ENCODE measurements at places on chromosomes 3 and 15. TPM values are rescaled to one million over a fixed set of nuclear protein-coding genes. Genes with fewer than 3 reads are reported as not detected.

DNA sequence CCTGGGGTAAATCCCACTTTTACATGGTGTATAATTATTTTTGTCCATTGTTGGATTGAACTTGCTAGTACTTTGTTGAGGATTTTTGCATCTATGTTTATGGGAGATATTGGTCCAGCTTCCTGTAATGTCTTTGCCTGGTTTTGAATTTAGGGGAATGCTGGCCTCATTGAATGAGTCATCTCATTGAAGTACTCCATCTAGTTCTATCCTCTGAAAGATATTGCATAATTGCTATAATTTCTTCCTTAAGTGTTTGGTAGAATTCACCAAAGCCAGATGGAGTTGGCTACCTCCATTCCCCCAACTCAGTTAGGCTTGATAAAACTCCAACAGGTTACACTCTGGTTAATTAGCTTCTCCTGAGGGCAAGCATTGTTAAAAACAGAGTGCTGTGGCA lies 237.4 kb upstream of the TGFBR2 start:
- DNase-seq: no peak

- no peak for DNase-seq
These were observed 81.4 kb downstream of the SHQ1 start for GRCh38 chr3:72766866-72767265.

- no peak for DNase-seq
These were observed 165.4 kb downstream of the CTNNB1 start for GRCh38 chr3:41364736-41365135.

DNA sequence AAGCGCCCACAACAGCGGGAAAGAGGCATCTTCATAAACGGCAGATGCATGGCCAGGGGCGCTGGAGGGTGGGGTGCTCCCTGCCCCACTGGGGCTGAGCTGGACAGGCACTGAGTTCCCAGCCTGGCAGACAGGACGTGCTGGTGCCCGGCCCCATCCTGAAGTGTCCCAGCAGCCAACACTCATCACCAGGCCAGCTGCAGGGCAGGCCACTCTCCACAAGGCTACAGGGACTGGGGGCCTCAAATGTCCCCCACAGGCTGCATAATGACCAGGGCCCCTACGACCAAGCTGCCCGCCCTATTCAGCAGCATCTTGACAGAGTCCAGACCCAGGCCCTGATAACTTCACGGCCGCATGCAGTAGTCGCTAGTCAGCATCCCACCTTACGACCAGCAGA lies 124.1 kb upstream of the IQSEC1 start:
- DNase-seq: no peak

Gene SPATA12
- not detected for total RNA-seq

- no peak for DNase-seq
These were observed 133.7 kb downstream of the THRB start for GRCh38 chr3:24360957-24361356.

- no peak for DNase-seq
These were observed 1209.4 kb downstream of the ROBO2 start for GRCh38 chr3:78249294-78249693.

GRCh38 chr3:101635345-101635744 lies 41.6 kb downstream of the ZBTB11 start:
- no peak for DNase-seq

DNA sequence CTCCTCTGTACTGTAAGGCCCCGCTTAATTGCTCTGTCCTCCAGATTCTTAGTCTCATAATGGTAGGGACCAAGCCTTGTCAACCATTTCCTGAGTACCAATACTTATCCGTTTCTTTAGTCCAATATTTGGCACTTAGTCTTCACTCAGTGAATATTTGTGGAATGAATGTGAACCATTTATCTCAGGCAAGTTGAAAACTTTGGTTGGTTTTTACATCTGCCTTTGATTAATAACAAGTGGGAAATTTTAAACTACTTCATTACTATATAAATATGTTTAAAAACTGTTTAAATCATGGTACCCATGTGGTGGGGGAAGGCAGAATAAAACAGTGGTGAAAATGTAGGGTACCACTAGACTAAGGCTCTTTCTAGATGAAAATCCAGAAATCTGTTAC lies 15.2 kb downstream of the CA12 start:
- no peak for DNase-seq

DNA sequence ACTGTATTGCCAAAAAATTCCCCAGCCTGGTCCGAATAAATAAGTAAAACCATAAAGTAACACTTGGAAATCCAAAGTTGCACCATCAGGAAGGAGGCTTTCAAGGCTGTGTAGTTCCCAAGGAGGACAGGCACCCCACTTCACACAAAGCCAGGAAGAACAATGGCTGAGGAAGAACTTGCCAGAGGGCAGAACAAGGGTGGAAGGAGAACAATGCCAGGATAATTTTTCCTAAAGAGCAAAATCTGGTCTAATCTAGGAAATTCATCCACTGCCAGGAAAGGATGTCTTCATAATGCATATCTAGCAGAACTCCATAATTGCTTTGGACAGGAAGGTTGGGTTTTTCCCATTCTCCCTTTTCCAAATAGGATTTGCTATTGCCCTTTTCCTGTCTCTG lies 15.7 kb upstream of the ARID3B start:
- DNase-seq: no peak

- DNase-seq: no peak
These were observed 24.7 kb upstream of the SLC41A3 start for GRCh38 chr3:126108676-126109050.

DNA sequence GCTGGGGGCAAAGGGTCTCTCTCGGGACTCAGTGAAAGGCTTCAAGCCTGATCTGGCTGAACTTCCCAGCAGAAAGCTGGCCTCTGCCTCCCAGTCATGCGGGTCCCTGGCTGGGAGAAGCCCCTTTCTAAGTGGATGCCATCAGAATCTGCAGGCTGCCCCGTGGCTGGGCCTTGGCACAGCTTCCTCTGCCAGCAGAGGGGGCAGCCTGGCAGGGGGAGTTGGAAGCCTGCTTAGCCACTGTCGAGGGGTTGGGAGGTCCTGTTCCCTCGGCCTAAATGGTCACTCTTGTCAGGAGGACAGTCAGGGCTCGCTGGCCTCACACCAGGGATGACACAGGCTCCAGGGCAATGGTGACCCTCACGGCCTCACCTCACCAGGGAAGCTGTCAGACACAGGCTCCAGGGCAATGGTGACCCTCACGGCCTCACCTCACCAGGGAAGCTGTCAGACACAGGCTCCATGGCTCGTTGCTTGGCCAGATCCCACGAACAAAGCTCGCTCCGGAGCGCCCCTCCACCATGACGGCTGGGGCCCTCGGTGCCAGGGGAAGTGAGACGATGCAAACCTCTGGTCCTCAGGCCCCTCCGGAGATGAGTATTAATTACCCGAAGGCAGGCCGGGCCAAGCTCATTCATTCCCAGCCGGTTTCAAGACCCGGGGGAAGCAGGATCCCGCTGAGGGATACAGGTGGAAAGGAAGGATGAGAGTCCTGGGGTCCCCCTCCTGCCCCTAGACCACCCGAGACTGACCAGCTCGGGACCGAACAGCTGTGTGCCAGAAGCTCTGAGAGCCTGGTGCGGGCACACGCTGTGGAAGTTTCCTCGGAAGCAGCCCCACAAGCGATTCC lies 151.0 kb downstream of the CHSY1 start:
- no peak for DNase-seq

DNA sequence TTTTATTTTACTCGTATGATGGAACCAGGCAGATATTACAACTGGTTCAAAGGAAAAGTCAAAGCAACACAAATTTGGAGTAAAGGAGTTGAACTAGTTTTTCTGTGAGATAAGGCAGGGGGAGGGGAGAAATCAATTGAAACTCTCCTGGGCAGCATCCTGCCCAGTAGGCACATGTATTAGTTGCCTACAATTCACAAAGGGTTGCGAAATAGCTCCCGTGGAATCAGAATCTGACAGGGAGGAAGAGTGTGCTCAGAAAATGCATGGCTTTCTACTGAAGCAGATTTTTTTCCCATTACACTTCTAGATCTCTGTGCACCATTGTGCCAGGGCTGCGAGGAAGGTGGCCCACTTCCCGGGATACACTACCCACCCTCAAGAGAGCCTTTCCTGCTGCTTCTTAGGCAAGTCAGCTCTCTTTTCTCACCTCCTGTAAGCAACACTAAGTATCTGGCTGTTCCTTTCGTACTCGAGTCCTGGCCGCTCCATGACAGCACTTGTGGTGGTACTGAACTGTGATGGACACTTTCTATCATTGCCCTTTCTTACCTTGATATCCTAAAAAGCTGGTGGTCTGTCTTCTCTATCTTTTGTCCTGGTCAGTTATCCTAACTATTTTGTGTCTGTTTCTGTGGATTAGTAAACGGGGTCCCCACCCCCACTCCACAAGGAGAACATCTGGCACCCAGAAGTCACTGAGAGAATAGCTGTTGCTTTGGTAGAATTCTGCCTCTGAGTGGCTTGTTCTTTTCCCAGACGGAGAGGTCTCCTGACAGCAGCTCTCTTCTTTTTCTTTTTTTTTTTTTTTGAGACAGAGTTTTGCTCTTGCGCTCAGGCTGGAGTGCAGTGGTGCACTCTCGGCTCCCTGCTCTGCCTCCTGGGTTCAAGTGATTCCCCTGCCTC lies 74.8 kb downstream of the RPL39L start:
- no peak for DNase-seq

DNA sequence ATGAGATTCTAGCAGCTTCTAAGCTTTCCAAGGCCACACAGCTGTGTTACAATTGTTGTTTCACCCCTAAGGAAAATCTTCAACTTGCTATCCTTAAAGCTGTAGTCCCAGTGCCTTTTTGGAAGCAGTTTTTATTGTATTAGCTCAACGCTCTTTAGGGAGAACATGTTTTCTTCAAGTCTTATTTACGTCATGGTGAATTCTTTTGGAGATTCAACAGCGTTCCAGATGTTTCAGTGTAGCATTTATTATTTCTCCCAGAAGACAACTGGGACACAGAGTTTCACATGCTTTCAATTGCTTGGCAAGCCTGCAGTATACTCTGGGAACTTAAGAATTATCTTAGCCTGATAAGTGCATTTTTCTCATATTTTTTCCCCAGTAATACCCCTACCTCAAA lies 888.3 kb downstream of the PLOD2 start:
- no peak for DNase-seq

GRCh38 chr3:5277612-5278236 lies 90.2 kb downstream of the EDEM1 start:
- DNase-seq: no peak

DNA sequence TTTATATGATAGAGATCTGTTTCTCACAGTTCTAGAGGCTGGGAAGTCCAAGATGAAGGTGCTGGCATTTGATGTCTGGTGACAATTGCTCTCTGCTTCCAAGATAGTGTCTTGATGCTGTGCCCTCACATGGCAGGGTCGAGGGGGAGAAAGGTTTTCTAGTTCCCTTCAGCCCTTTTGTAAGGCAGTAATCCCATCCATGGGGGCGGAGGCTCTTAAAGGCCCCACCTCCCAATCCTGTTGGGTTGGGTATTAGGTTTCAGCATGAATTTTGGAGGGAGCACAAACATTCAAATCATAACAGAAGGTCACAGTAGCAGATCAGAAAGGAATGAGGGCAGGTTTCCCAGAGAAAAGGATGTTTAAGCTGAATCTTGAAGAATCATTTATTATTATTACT lies 601.7 kb upstream of the ZNF717 start:
- DNase-seq: no peak

Gene CCDC39
- total RNA-seq: not detected

DNA sequence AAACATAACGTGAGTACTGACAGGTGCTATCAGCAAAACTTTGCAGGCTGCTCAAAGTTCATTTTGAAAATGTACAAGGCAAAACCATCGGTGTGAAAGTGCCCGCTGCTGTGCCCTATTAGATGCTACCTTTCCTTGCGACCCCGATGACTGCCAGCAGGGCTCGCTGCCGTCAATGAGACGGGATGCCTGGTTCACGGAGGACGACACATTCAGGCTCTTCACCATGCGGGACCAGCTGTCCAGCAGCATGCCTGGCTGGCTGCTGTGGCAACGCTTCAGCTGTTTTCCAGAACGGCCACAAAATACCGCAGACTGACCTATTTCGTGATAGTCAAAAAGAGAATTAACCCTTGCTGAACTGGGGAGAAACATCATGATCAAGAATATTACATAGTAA lies 92.7 kb upstream of the OCA2 start:
- DNase-seq: peak; percentile 25

Gene SLC12A1
- total RNA-seq: not detected

Gene ZBBX
- total RNA-seq: not detected

DNA sequence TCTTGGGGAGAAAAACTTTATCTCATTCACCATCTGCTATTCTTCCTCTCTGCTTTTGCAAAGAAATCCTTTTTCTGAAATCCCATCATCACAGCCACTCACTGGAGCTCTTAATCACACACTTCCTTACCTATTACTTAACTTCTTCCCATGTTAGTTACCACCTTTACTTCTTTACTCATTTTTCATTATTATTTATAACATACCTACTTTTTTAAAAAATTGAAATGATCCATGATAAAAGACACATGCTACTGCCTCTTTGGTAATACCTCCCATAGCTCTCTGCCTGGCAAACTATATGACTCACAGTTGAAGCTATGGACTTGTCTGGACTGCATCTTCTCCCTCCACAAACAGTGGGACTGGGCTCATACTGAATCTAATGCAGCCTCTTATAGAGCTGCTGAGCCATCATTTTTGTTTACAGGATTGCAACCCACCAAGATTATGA lies 150.3 kb downstream of the TNIK start:
- no peak for DNase-seq

- DNase-seq: peak; percentile 23
These were observed 897 bp downstream of the RAD54L2 start for GRCh38 chr3:51539291-51539941.

GRCh38 chr3:141825216-141826011 lies 51.0 kb upstream of the ATP1B3 start:
- DNase-seq: no peak

- no peak for DNase-seq
These were observed 221.8 kb upstream of the TPRG1 start for GRCh38 chr3:188949996-188950395.

- no peak for DNase-seq
These were observed 17.4 kb downstream of the SLC35A5 start for GRCh38 chr3:112579232-112579631.

DNA sequence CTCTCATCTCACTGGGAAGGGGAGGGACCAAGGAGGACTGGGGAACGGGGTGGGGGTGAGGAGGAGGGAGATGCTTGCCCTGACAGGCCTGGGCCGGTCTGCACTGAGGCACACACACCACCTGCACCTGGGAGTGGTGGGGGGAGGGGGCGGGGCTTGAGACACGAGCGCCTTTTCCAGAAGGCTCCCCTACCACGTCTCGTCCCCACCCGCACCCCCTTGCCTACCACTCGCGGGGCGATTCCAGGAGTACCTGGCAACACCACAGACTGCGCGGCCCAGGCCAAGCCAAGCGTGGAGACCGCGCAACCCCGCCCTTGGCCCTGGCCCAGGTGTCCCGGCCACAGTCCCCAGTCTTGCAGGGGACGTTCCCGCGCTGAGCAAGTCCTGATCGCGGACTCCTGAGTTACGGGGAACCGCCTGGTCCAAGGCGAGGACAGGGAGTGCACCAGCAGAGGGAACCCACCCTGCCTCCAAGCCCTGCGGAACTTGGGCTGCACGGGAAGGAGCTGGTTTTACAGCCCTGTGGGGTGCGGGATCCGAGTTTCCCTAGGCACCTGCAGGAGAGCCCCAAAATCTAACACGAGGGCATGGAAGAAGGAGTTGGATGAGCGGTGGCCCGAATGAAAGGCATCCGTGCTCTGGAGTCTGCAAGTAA lies 68.1 kb upstream of the SH3GL3 start:
- DNase-seq: no peak

- no peak for DNase-seq
These were observed 48.7 kb upstream of the MDFIC2 start for GRCh38 chr3:70360979-70361760.

Gene SOX14
- total RNA-seq: not detected

Data from left colon (tissue), 2 donors.